Upper lobe of left lung (tissue), 6 donors: ENCODE measurements at places on chromosomes 3 and 15. TPM values are rescaled to one million over a fixed set of nuclear protein-coding genes. Genes with fewer than 3 reads are reported as not detected.

The LINGO1 gene
- total RNA-seq, result 0.31 TPM

The ZBTB20 gene
- total RNA-seq, result 41.7 TPM

The EPM2AIP1 gene
- total RNA-seq, result 16.7 TPM

The SLC38A3 gene
- 0.17 TPM for total RNA-seq

The EAF2 gene
- total RNA-seq, result 3.8 TPM

DNA sequence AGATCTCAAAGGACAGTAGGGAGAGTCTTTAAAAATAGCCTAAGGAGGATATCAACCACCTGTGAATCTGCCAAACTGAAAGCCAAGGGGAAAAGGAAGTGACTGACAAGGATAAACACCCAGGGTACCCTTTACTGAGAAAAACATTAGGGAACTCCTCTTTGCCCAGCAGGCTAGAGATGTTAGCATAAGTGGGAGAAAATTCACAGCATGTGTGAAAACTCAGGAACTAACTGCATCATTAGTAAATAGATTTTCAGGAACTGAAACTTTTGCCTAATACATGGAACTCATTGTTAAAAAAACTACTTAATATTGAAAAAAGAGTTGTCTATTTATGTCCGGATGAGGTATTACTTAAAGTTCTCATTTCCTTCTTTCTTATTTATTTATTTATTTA lies 375.5 kb downstream of the NTRK3 start:
- H3K27ac ChIP-seq, result no peak overlapping the region
- no peak overlapping the region for H3K4me3 ChIP-seq
- no peak for DNase-seq
- no peaks in the 10 kb centered on the region for H3K27me3 ChIP-seq

- DNase-seq, result no peak
- no peaks in the 10 kb centered on the region for H3K4me1 ChIP-seq
- no peaks in the 10 kb centered on the region for H3K36me3 ChIP-seq
- no peaks in the 10 kb centered on the region for H3K27me3 ChIP-seq
- H3K27ac ChIP-seq, result no peak overlapping the region
- no peak overlapping the region for H3K4me3 ChIP-seq
Observed at GRCh38 chr3:24185738-24186384, 240.8 kb downstream of the NR1D2 start.

DNA sequence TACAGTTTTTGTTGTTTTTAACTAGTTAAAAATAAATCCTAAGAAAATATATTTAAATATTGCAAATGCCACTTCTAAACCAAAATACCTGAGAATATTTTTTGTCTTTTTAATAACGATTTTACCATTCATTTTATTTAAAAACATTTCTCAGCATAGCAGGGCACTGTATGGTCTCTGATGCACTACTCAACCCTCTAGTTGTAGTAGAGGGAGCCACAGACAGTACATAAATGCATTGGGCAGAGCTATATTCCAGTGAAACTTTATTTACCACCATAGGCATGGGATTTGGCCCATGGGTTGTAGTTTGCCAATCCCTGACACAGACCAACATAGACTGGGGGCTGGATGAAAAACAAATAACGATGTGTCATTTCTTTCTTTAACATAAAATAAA lies 214.4 kb upstream of the UBE2E1 start:
- no peak overlapping the region for H3K4me3 ChIP-seq
- H3K27me3 ChIP-seq, result no peaks in the 10 kb centered on the region
- no peak overlapping the region for H3K27ac ChIP-seq
- H3K4me1 ChIP-seq, result no peaks in the 10 kb centered on the region
- no peaks in the 10 kb centered on the region for H3K36me3 ChIP-seq

DNA sequence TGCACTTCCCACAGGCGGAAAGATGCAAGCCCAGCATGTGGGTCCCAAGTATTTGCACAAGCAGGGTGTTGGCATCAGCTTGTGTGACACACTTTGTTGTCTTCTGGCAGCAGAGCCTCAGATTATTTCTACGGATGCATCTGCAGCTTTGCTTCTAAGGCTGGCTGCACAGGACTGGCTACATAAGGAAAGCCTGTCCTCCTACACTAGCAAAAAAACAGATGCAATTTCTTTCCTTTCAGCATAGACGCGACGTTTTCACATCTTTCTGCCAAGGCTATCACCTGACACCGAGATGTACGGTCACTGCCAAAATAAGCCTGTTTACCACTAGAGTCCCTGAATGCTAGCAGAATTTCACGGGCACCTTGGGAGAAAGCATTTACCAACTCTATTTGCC lies 13.5 kb downstream of the MRPS11 start:
- H3K36me3 ChIP-seq, result peaks cover 14% of the 10 kb centered on the region
- no peak for DNase-seq
- H3K4me1 ChIP-seq, result no peaks in the 10 kb centered on the region
- H3K27me3 ChIP-seq, result no peaks in the 10 kb centered on the region

GRCh38 chr3:122268257-122269024 lies 56.6 kb upstream of the CSTA start:
- H3K27ac ChIP-seq, result no peak overlapping the region
- no peaks in the 10 kb centered on the region for H3K27me3 ChIP-seq
- DNase-seq, result no peak
- H3K36me3 ChIP-seq, result no peaks in the 10 kb centered on the region
- no peaks in the 10 kb centered on the region for H3K4me1 ChIP-seq
- H3K4me3 ChIP-seq, result no peak overlapping the region

DNA sequence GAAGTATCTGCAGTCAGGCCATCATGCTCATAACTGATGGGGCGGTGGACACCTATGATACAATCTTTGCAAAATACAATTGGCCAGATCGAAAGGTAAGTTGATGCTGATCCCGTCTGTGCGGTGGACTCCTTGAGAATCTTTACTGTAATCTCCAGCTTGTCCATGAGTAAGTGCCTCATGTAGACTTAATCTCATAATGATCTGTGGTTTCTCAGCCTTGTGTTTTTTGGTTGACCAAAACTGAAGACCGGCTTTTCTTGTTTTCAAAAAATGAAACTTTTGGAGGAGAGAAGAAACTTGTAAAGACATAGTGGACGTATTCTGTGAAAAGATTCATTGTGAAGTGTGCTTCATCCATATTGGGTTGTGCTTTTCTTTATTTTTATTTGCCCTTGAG lies 285.7 kb downstream of the LRTM1 start:
- H3K27me3 ChIP-seq, result no peaks in the 10 kb centered on the region
- H3K36me3 ChIP-seq, result no peaks in the 10 kb centered on the region
- H3K27ac ChIP-seq, result no peak overlapping the region
- no peak for DNase-seq

GRCh38 chr3:47001731-47002170 lies 22.3 kb downstream of the NBEAL2 start:
- no peaks in the 10 kb centered on the region for H3K27me3 ChIP-seq
- peaks cover 12% of the 10 kb centered on the region for H3K36me3 ChIP-seq
- no peaks in the 10 kb centered on the region for H3K4me1 ChIP-seq
- no peak for DNase-seq

GRCh38 chr15:40793216-40793989 lies 13.5 kb upstream of the ZFYVE19 start:
- H3K4me3 ChIP-seq, result no peak overlapping the region
- peaks cover 9% of the 10 kb centered on the region for H3K36me3 ChIP-seq
- DNase-seq, result no peak

DNA sequence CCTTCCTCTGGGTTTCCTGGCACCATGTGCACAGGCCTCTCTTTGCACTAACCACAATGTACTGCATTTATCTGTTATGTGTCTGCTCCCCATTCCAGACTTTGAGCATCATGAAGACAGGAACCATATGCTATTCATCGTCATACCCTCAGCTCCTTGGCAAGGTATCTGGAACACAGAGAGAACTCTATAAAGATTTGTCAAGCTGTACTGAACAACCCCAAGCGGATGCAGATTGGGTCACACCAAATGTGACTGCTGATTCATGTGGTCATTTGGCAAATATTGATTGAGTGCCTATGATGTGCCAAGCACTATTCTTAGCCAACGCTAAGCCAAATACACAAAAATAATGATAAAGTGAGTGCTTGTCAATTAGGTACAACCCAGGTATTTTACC lies 7.5 kb upstream of the MEGF11 start:
- H3K4me1 ChIP-seq, result no peaks in the 10 kb centered on the region
- no peak for DNase-seq
- H3K36me3 ChIP-seq, result no peaks in the 10 kb centered on the region

DNA sequence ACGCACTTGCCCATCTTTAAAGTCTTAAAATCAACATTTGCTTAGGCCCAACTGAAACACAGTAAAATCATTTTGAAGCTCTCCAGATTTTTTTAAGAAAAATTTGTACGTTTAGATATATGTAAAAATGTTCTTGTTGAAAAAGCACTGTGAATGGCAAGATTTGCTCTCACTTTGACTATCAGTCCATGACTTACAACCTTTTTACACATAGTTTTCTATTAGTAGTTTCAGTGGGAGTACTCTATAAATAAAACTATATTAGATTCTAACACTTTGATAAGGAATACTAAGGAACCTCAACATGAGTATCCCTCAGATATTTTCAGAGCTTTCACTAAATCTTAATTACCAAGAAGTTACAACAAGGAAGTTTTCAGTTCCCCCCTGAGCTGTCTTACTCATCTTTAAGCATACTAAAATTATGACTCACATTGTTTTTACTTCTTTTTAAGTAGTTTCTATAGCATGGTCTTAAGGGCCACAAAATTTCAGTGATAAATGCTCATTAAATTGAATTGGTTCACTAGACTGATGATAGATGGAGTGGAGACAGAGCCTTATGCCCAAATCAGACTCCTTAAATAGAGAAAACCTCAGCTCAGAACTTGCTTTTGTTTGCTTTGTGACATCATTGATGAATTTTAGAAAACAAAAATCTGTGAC lies 31.6 kb upstream of the RAP2B start:
- no peak overlapping the region for H3K27ac ChIP-seq
- no peak overlapping the region for H3K4me3 ChIP-seq

- no peak for DNase-seq
- no peak overlapping the region for H3K4me3 ChIP-seq
- H3K4me1 ChIP-seq, result peaks cover 24% of the 10 kb centered on the region
- no peaks in the 10 kb centered on the region for H3K27me3 ChIP-seq
Observed at GRCh38 chr15:101014921-101015841, 96.0 kb downstream of the LRRK1 start.

GRCh38 chr15:43529587-43530345 lies 12.4 kb downstream of the MAP1A start:
- H3K4me3 ChIP-seq, result no peak overlapping the region
- no peaks in the 10 kb centered on the region for H3K27me3 ChIP-seq
- no peak overlapping the region for H3K27ac ChIP-seq
- no peaks in the 10 kb centered on the region for H3K4me1 ChIP-seq

DNA sequence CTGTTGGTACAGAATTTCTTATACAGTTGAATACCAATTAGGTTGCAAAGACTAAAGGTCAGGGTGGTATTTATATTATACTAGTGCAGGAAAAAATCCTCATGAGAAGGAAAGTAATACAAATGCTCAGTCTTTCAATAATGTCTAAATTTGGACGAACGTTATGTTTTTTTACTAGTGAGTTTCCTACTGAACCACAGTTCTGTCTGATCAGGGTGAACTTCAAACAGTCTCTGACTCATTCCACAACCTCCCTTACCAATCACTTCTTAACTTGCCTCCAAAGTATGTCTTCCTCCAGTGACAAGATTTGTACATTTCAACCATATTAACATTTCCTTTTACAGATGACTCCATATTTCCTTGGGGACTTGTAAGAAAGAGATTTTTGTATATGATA lies 3.4 kb downstream of the TMEM212 start:
- H3K27ac ChIP-seq, result no peak overlapping the region
- no peak overlapping the region for H3K4me3 ChIP-seq
- H3K27me3 ChIP-seq, result no peaks in the 10 kb centered on the region
- H3K36me3 ChIP-seq, result no peaks in the 10 kb centered on the region
- no peak for DNase-seq
- H3K4me1 ChIP-seq, result no peaks in the 10 kb centered on the region

DNA sequence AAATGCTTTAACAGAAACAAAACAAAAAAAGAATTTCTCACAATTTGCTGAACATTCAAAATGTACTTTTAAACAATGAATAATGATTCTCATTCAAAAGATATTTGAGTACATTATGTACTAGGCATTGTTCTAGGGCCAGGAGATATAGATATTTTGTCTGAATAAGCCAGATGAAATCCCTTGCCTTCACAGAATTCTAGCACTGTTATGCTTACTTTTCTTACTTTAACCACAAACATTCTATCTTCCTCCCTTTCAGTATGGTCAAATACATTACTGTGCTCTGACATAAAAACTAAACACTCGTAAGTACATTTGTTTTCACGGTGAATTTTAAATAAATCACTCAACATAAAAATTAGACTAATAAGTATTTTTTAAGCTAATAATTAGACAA lies 116.7 kb downstream of the ADAM10 start:
- H3K27ac ChIP-seq, result no peak overlapping the region
- no peak overlapping the region for H3K4me3 ChIP-seq
- DNase-seq, result no peak
- H3K36me3 ChIP-seq, result no peaks in the 10 kb centered on the region

- no peak for DNase-seq
- H3K36me3 ChIP-seq, result no peaks in the 10 kb centered on the region
- no peaks in the 10 kb centered on the region for H3K27me3 ChIP-seq
- H3K4me1 ChIP-seq, result no peaks in the 10 kb centered on the region
- H3K4me3 ChIP-seq, result no peak overlapping the region
- no peak overlapping the region for H3K27ac ChIP-seq
Observed at GRCh38 chr15:100140527-100141308, 201.1 kb downstream of the ADAMTS17 start.
